Mesothelial cell of epicardium (in vitro differentiated cells): ENCODE measurements at places on chromosomes 7 and 10.

DNA sequence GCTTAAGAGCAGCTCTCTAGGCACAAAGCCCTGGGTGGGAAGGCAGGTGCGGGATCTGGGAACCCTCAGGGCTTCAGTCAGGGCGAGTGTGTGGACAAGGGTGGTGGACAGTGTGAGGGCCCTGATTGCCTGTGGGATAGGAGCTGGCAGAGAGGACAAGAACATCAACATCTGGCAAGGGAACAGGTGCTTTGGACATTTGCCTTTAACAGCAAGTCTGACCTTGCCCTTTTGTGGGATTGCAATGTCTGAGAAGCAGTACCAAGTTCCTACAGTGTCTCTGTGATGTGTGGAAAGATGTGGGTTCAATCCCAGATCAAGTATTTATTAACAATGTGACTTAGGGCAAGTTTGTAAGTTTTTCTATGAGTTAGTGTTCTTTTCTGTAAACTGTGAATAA lies 46.7 kb downstream of the TFAM start:
- no peak for DNase-seq

- no peak for DNase-seq
Observed at GRCh38 chr7:77899516-77899915, 100.9 kb downstream of the PHTF2 start.

DNA sequence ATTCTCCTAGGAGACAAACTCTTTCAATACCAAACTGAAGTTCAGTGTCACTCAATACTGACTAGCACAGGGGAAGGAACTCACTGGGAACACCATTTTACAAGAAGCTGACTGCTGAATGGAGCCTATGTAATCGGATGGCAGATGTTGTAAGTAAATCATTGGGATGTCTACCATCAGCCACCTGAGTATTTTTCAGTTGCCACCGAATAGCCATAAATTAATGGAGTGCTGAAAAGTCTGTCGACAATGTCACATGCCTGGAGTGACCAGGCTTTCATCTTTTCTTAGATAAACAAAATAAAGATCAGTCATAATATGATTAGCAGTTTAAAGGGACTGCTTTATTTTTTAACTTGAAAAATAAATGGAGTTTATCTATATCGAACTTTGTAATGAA lies 145.9 kb upstream of the SEMA3E start:
- no peak for DNase-seq

DNA sequence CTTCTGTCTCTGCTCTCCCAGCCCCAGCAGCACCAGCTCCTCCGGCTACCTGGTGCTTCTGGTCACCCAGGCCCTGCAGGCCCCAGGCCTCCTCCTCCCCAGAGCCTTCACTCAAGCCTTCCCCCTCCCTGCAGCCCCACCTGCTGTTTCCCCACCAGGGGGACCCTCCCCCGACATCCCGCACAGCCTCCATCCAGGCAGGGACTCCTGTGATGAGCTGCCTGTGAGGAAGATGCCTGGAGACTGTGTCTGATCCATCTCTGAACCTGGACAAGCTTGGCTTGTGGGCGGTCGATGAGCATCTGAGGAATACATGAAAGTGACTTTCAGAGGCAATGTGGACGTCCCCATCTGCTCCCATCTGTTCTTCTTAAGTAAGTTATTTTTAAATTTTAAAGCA lies 45.0 kb downstream of the RAMP3 start:
- DNase-seq: no peak

GRCh38 chr10:132700156-132701098 lies 85.5 kb downstream of the NKX6-2 start:
- no peak for DNase-seq

DNA sequence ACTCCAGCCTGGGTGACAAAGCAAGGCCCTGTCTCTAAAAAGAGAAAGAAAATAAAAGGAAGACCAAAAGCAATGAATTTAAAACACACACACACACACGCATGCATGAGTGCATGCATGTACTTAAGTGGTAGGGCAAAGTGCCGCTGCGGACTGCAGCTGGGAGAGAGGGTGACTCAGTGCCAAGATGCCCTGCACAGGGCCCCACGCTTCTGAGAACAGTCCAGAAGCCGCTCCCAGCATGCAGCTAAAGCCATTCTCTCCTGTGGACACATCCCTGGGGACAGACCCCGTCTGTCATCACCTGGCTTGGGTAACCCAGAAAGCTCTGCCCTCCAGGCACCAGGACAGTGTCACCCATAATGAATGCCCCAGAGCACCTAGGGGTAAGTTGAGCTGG lies 61.0 kb upstream of the MYL10 start:
- no peak for DNase-seq

GRCh38 chr10:4685904-4686643 lies 139.9 kb upstream of the AKR1E2 start:
- no peak for DNase-seq

GRCh38 chr7:47039089-47039648 lies 542.7 kb downstream of the TNS3 start:
- no peak for DNase-seq

DNA sequence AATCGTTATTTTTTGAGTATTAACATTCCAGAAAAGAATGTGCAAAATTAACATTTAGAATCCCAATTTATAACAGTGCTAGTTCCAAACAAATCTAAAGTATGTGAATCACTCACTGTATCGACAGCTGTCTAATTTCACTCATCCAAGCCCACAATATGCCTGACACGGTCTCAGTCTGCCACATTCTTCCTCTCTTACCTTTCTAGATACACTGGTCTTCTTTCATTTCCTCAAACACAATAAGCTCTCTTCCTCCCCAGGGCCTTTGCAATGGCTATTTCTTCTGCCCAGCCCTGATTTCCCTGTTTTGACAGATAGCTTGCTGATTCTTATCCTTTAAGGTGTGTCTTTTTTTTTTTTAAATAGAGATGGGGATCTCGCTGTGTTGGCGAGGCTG lies 48.8 kb downstream of the UBE2H start:
- DNase-seq: no peak

GRCh38 chr7:85565276-85565675 lies 378.4 kb upstream of the SEMA3D start:
- no peak for DNase-seq

DNA sequence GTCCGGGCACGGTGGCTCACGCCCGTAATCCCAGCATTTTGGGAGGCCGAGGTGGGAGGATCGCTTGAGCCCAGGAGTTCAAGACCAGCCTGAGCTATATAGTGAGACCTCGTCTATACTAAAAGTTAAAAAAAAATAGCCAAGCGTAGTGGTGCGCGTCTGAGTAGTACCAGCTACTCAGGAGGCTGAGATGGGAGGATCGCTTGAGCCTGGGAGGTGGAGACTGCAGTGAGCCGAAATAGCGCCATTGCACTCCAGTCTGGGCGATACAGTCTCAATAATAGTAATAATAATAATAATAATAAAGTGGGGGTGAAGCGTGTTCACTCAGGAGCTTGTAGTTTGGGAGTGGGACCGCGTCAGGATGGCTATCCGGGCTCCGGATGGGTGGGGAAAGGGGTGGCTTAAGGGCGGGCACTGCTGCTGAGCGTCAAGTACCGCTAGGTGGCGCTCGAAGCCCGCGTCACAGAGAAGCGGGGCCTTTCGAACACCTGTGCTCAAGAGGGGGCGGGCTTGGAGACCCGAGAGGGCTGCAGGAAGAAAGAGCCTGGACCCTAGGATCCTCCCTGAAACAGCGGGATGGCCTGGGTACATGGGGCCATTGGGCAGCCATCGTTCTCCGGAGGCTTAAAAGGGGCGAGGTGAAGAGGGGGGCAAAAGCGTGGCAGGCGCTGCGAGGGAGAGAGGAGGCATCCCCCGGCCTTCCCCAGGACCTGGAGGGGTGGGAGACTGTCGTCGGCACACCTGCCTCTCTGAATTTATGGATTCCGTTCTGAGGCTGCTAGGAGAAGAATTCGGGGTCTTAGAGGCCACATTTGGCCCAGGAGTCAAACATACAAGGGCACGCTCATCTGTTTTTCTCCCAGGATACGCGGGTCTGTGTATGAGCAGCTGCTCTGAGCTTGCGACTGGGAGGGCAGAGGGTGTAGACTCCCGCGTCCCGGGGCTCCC lies 14.5 kb downstream of the LBX1 start:
- peak; percentile 72 for DNase-seq

- DNase-seq: no peak
Observed at GRCh38 chr7:106566196-106566595, 94.8 kb downstream of the CCDC71L start.

- DNase-seq: no peak
Observed at GRCh38 chr7:48307041-48307714, 135.9 kb downstream of the ABCA13 start.

DNA sequence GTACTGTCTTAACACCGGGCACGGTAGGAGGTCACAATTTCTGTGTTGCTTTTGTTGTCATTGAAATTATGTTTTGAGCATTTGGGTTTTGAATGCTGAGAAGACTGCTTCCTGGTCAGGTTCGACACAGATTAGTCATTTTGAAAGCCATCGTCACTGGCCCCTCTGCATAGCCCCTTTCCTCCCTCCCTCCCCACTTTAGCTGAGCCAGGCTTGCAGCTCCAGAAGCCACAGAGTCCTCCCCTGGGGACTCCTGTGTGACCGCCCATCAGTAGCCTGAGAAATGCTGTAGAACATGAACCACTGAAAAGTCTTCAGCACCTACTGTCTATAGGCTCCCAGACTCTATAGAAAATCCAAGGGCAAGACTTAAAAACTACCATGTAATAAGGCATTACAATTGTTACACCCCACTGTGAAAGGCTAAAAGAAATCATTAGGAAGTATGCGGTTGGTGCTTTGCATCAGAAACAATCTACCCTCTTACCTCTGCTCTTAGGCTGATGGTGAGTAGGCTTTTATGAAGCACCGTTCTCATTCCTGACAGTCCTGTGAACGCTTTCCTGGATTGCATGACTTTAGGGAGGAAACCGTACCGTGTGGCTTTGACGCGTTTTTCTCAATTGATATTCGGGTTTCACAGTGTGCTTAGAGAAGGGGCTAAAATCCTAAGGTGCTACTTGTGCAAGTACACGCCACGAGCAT lies 24.8 kb downstream of the JCAD start:
- DNase-seq: no peak

DNA sequence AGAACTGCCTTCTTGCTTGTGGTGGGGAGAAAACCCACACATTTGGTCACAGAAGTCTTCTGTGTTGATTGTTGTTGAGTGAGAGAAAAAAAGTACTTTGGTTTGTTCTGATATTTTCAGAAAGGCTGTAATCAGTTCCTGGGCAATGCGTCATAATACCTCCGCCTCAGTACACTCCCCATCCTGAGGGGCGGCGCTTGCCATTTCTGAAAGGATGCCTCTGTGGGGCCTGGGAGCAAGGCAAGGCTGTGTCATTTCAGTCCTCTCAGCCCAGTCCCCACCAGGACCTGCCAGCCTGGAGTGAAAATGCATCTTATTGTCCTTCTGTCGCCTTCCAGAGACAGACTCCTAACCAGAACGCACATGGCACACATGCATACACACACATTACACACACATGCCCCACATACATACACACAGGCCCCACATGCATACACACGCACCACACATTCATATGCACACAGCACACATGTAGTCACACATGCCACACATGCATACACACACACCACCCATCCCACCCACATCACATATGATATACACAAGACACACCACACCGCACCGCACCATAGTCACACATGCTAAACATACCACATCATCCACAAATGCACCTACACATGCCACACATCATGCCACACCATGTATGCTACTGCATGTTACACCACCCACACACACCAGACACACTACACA lies 90.0 kb downstream of the CXCL12 start:
- DNase-seq: no peak

GRCh38 chr7:17466216-17466615 lies 167.8 kb downstream of the AHR start:
- DNase-seq: no peak

GRCh38 chr10:85612378-85612775 lies 754.2 kb downstream of the GRID1 start:
- no peak for DNase-seq

GRCh38 chr7:47574482-47575329 lies 7.2 kb downstream of the TNS3 start:
- DNase-seq: no peak

DNA sequence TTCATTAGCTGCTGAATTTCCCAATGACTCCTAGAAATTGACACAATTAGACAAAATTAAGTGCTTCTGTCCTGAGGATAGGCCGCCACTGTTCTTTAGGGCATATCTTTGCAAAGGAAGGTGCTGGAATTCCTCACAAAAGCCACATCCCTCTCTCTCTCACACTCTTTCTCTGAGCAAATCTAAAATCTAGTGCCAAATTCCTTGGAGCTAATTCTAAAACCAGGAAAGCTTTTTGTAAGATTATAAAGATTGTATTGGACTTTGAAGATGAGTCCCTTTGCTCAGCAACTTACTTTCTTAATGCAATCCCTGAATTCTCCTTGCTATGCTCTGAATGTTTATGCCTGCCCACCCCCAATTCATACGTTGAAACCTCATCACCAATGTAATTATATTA lies 288.9 kb downstream of the KCNMA1 start:
- DNase-seq: no peak

DNA sequence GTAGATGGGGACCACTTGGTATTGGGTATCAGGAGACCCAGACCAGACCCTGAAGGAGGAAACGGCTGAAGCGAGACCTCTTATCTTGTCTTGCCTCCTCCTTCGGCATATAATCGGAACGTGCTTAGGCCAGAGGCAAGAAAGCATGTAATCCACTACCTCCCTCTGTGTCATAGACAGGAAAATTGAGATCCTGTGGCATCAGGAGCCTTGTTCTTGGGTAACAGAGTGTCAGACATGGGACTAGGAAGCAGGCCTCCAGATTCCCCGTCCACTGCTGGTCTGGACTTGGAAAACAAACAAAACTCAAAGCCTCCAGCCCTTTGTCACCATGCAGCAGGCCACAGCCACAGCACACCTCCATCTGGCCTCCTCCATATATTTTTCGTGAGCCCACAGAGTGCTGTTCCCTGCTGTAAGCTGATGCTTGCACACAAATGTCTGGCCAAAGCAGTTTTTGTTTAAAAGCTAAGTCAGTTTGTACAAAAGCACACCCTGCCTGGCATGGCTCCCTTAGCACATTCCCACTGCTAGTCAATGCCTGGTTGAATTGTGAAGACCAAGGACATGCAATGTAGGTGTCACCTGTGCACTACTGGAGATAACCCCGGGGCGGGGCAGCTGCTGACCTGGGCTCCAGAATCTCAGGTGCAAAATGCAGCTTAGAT lies 510.9 kb downstream of the RPS24 start:
- no peak for DNase-seq

- DNase-seq: peak; percentile 40
Observed at GRCh38 chr7:127943541-127944521, 87.4 kb downstream of the LRRC4 start.

DNA sequence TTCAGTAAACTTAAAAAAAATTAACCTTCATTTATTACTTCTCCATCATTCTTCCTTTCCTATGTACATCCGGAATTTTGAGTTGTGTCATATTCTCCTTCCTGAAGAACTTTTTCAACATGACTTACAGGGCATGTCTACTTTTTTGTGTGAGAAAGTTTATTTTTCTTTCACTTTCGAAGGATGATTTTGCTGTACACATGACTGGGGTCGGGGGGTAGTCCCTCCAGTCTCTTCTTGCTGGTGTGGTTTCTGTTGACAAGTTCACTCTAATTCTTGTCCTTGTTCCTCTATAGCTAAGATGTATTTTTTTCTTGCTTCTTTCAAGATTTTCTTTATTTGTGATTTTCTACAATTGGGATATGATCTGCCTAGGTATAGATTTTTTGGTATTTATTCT lies 55.8 kb downstream of the INPP5A start:
- DNase-seq: no peak
